Heart right ventricle (tissue), 16 donors: ENCODE measurements at places on chromosomes 1 and 21. TPM values are rescaled to one million over a fixed set of nuclear protein-coding genes. Genes with fewer than 3 reads are reported as not detected.

Gene SMPDL3B
- not detected for total RNA-seq

GRCh38 chr1:24551960-24552571 is 3.8 kb upstream of the NCMAP start:
- DNase-seq: no peak
- no peaks in the 10 kb centered on the region for H3K36me3 ChIP-seq
- peaks cover 58% of the 10 kb centered on the region for H3K27me3 ChIP-seq

GRCh38 chr1:211735208-211736170 is 60.1 kb upstream of the NEK2 start:
- no peak overlapping the region for H3K27ac ChIP-seq
- no peak overlapping the region for H3K4me3 ChIP-seq
- no peaks in the 10 kb centered on the region for H3K4me1 ChIP-seq
- DNase-seq: no peak

GRCh38 chr1:17369466-17369865 is 2.5 kb upstream of the PADI6 start:
- H3K4me1 ChIP-seq: no peaks in the 10 kb centered on the region
- H3K27ac ChIP-seq: no peak overlapping the region
- no peaks in the 10 kb centered on the region for H3K36me3 ChIP-seq
- peaks cover 52% of the 10 kb centered on the region for H3K27me3 ChIP-seq
- no peak for DNase-seq

- no peaks in the 10 kb centered on the region for H3K27me3 ChIP-seq
- H3K4me1 ChIP-seq: peaks cover 55% of the 10 kb centered on the region
- H3K4me3 ChIP-seq: peak overlapping the region; percentile 83
- DNase-seq: peak; percentile 85
- peak overlapping the region; percentile 94 for H3K27ac ChIP-seq
Observed at GRCh38 chr1:154325583-154326545, 539 bp downstream of the ATP8B2 start.

DNA sequence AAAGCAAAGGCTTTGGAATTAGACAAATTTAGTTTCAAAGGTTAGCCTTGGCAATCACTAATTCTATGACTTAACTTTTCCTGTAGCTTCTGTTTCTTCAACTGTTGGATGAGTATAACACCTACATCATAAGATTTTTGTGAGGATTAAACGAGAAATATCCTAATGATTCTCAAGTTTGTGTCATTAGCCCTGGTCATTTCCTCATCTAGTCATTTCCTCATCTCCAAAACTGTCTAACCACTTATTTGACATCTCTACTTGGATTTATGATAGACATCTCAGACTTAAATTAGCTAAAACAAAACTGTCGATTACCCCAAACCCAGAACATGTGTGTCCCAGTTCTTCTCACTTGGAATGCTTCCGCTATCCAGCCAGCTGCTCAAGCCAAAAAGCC is 80.2 kb upstream of the CHODL start:
- H3K36me3 ChIP-seq: no peaks in the 10 kb centered on the region
- no peaks in the 10 kb centered on the region for H3K27me3 ChIP-seq
- H3K4me1 ChIP-seq: no peaks in the 10 kb centered on the region
- no peak overlapping the region for H3K27ac ChIP-seq
- no peak overlapping the region for H3K4me3 ChIP-seq
- DNase-seq: no peak

DNA sequence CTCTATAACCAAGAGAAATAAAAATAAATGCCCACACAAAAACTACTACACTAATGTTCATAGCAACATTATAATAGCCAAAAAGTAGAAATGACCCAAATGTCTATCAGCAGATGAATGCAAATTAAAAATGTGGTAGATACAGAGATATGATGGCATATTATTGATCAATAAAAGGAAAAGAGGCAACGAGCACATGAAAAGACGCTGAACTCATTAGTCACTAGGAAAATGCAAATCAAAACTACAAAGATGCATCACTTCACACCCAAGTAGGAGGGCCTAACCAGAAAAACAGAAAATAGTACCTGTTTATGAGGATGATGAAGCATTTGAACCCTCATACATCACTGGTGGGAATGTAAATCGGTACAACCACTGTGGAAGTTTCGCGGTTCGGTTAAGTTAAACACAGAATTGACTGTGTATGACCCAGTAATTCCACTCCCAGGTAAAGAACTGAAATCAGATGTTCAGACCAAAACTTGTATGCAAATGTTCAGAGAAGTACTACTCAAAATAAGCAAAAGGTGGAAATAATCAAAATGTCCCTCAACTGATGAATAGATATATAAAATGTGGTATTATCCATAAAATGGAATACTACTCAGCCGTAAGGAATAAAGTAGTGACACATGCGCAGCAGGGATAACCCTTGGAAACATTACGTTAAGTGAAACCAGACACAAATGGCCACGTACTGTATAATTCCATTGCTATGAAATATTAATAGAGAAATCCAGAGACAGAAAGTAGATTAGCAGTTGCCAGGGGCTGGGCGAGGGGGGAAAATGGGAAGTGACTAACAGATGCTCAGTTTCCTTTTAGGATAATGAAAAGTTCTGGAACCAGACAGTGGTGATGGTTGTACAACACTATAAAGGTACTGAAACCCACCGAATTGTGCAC is 3.1 kb downstream of the USP48 start:
- H3K4me3 ChIP-seq: no peak overlapping the region
- H3K36me3 ChIP-seq: no peaks in the 10 kb centered on the region
- DNase-seq: no peak
- H3K27ac ChIP-seq: peak overlapping the region; percentile 20

DNA sequence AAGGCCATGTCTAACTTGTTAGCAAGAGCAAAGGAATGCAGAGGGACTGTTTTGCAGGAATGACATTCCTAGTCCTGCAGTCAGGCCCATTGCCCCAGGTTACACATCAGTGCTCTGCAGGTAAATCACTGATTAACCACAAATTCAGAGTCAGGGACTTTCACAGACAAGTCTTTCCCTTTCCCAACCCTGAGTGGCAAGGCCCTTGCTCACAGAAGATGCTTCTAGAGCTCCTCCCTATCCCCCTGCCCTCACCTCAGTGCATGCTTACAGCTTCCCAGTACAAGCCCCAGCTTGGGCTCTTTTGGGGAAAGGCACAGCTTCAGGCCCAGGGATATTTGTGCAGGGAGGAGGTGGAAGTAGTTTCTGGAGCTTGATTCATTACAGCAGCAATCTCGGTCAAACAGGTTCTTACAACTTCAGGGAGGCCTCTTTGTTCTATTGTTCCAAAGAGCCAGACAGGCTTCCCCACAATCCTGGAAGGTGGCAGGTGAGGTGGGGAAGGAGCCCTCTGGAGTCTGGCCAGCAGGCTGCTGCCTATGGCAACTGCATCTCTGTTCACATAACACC is 53.9 kb downstream of the CASQ2 start:
- no peak for DNase-seq
- H3K4me3 ChIP-seq: no peak overlapping the region
- peaks cover 23% of the 10 kb centered on the region for H3K4me1 ChIP-seq
- H3K27me3 ChIP-seq: no peaks in the 10 kb centered on the region

GRCh38 chr1:66323958-66324625 is 209.9 kb upstream of the SGIP1 start:
- DNase-seq: no peak
- H3K4me1 ChIP-seq: no peaks in the 10 kb centered on the region
- H3K27ac ChIP-seq: no peak overlapping the region
- no peak overlapping the region for H3K4me3 ChIP-seq

DNA sequence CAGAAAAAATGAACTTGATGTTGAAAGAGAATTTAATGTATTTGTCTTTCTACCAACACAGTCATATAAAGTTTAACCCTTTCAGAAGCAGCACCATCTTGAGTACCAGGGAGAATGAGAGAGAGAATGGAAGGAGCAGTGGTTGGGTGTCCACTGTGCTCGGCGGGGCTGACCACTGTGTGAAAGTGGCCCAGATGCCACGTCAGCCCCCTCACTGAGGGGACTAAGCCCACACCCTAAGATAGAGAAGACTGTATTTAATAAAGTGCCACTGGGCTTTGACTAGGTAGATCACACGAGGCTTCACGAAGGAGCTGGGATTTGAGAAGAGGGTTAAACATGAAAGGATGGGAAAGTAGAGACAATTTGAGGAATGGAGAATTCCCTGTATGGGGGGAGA is 31.2 kb downstream of the BATF3 start:
- H3K4me1 ChIP-seq: no peaks in the 10 kb centered on the region
- peak overlapping the region; percentile 21 for H3K4me3 ChIP-seq
- no peaks in the 10 kb centered on the region for H3K36me3 ChIP-seq
- H3K27me3 ChIP-seq: no peaks in the 10 kb centered on the region
- DNase-seq: no peak

Gene TTC24
- not detected for total RNA-seq

Gene RNU1-2
- 4,094 TPM for total RNA-seq

Gene S100A7A
- not detected for total RNA-seq

DNA sequence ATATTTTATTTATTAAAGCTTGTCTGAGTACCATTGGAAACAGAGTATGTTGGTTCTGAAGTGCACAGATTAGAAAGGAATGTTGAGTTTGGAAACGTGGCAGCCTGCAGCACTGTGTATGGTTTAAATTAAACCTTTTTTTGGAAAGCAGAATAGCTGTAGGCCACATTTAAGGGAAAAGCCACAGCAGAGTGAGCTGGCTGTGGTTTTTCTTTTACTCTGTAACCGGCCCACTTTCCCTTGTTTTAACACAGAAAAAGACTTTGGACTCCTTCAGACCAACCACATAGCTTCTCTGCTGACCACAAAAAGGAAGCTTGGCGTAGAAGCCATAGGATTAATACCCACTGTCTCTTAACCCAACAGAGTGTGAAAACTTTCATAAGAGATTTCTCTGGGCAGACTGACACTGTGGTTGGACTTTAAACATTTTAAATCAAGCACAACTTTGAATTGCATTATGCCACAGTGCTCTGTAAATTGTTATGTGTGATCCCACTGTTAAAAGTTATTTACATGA is 75.2 kb downstream of the NFIA start:
- DNase-seq: no peak
- H3K4me3 ChIP-seq: no peak overlapping the region
- H3K27ac ChIP-seq: peak overlapping the region; percentile 48
- no peaks in the 10 kb centered on the region for H3K36me3 ChIP-seq
- peaks cover 85% of the 10 kb centered on the region for H3K4me1 ChIP-seq

Gene CLK2
- 18.2 TPM for total RNA-seq
